ENCODE measurements at places on chromosomes 16 and 17.

DNA sequence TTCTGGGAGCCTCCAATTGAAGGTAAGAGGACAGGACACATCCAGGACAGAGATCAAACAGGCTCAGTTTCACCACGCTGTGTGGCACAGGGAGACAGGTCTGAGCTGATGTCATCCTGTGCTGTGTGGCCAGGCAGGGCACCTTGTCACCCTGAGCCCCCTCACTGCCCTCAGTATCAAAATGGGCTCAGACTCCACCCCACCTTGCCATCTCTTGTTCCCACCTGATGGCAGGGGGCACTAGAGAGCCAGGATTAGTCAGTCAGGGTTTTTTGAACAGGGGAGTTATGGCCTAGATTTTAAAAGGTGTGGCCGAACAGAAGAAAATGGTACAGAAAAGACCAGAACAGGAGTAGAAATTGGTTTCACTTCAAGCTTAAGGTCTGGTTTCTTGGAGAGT is 2.6 kb downstream of the KAT2A start:
- peak; percentile 37 for DNase-seq

GRCh38 chr17:65886315-65887245 is 305.4 kb downstream of the CEP112 start:
- DNase-seq, result no peak

DNA sequence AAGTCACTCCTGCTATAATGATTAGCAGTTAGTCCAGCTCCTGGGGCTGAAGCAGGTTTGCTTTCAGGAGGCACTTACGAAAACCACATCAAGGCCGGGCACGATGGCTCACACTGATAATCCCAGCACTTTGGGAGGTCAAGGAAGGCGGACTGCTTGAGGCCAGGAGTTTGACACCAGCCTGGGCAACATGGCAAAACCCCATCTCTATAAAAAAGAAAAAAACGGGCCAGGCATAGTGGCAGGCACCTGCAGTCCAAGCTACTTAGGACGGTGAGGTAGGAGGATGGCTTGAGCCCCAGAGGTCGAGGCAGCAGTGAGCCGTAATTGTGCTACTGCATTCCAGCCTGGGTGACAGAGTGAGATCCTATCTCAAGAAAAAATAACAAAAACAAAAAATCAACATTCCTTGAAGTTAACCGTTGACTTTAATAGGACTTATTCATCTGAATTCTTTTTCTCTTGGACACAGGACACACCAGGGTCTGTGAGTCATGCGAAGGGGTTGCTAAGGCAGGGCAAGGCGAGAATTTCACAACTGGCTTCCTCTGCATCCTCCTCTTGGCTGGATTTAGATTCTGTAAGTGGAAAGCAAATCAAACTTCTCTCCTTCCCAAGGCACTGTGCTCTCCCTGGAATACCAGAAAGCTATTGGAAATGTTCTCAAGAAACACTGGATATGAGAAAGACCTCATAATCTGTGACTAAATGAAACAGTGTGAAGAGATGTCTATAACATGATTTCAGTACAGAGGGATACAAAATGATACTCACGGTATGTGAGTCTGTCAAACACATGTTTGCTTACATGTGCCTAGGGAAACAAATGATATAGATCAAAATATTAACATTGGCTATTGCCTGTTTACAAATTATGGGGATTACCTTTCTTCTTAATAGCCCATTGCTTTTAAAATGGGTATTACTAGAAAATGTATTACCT is 99.5 kb downstream of the SYCE1L start:
- DNase-seq, result peak; percentile 98

GRCh38 chr17:69402052-69402451 is 12.4 kb upstream of the MAP2K6 start:
- peak; percentile 42 for DNase-seq

- DNase-seq, result no peak
Observed at GRCh38 chr16:87930456-87930855, 5.9 kb downstream of the CA5A start.

DNA sequence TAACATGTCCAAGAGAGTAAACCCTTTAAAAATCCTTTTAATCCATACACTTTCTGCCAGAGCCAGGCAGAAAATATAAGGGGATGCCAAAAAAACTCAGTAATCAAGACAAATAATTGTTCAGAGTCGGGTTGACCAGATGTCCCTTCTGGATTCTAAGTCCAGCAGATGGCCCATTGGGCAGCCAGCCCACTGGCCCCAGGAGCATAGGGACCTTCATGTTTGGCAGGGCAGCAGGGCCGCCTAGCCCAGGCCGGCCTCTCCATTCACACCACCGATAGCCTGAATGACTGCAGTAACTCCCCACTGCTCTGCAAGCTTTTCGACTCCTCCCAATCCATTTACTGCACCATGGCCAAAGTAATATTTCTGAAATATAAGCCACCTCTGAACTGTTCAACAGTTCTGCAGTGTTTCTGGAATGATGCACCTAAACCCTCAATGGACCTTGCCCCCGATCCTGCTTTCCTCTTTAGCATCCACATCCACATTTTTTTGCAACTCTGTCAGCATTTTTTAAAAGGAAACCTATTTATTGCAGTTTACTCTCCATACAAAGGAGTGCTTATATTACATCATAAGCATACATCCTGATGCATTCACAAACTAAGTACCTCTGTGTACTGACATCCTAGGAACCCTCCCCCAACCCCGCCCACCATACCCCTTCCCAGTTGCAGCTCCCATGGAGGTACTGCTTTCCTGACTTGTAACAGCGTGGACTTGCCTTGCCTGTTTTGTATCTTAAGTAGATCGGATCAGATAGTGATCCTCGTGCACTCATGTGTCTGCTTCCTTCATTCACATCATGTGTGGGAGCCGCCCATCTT is 46.4 kb downstream of the LDHD start:
- no peak for DNase-seq

DNA sequence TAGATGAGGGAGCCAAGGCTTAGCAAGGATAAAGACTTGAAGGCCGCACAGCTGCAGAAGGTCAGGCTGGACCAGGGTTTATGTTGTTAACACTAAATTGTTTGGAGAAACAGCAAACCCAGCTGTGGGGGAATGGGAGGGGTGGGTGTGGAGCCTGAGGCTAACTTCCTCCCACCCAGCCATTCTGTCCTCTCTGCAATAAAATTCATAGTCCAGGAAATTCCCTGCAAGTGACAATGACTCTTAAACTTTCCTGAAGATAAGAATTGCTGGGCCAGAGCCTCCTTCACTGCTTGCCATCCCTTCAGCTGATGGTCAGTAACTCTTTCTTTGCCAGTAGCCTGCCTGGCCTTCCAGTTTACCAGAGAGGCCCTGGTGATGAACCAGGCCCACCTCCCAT is 19.4 kb upstream of the ATP5MC1 start:
- DNase-seq, result no peak

- DNase-seq, result no peak
Observed at GRCh38 chr16:89053725-89054029, 40.0 kb upstream of the ACSF3 start.

DNA sequence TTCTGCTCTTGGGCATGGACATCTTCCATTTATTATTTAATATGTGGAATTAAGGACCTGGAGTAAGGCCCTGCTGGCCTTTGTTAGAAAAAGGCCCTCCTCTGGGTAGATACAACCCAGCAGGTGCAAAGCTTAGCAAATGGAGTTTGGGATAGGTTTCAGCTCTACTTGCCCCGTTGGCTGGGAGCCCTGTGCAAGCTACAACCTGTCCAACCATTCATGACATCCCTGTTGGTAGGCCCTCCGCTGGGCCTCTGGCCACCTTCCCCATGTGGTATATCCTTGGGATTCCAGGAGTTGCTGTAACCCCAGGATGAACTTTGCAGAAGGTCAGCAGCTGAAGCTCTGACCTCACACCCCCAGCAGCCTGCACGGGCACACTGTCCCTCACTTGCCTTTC is 6.4 kb downstream of the NGFR start:
- DNase-seq, result no peak

DNA sequence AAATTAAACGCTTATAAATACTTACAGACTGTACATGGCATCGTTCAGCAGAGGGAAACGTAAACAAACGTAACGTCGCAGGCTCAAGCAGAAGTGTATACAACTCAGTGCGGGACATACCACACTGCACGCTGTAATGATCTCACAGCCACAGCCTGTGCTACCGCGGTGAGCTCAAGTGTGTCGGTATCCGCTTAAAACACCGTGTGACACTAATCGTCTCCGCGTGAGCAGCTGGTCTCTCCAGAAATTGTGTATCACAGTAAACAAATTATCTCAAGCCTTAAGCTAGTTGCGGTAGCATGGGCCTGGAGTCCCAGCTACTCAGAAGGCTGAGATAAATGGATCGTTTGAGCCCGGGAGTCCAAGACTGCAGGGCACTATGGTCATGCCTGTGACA is 115.3 kb downstream of the ANKRD11 start:
- no peak for DNase-seq

GRCh38 chr17:81700353-81701287 is 2.5 kb upstream of the MRPL12 start:
- DNase-seq, result no peak

DNA sequence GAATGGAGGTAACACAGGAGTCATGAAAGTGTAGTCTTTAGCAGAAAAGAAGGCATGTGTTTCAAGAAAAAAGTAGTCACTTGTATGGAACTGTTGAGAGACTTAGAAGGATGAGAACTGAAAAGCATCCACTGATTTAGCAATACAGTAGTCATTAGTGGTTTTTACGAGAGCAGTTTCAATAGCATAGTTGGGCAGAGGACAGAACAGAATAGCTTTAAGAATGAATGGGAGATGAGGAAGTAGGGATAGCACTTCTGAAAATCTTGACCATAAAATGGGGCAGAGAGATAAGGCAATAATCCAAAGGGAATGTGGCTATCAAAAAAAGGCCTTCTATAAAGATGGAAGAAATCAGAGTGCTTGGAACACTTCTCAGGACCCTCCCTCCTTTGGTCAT is 64.8 kb upstream of the C17orf78 start:
- DNase-seq, result no peak

- peak; percentile 75 for DNase-seq
Observed at GRCh38 chr16:57299009-57299718, 14.7 kb upstream of the PLLP start.

DNA sequence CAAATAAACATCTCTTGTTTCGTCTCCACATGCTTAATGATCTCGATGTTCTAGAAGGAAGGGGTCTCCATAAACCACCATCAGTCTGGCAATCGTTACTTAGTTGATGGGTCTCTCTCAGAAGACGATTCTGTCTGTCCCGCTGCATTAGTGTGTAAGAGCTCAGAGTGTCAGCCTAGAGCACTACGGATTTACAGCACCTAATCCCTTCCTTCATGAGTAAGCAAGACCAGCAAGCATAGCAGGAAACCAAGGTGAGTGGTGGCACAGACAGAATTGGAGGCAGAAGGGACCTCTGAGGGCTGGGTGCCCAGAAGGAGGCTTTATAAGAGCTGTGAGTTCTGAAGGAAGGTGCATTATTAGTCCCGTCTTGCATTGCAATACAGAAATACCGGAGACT is 440.1 kb downstream of the RBFOX1 start:
- no peak for DNase-seq

DNA sequence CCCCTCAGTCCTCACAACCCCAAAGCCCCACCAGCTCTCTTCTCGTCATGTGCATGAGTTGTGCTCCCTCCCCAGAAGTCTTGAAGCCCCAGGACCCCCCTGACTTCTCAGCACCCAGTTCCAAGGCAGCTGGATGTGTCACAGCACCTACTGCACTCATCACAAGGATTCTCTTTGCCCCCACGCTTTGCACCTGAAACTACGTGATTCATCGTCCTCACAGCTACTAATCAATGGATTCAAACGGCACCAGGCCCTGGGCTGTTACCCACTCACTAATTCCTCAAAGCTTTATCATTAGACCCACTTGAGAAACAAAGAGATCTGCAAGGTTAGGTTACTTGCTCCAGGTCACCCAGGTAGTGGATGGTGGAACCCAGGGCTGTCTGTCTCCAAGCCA is 45.1 kb upstream of the NDRG4 start:
- no peak for DNase-seq
